ENCODE measurements at places on chromosomes 12 and 14.

DNA sequence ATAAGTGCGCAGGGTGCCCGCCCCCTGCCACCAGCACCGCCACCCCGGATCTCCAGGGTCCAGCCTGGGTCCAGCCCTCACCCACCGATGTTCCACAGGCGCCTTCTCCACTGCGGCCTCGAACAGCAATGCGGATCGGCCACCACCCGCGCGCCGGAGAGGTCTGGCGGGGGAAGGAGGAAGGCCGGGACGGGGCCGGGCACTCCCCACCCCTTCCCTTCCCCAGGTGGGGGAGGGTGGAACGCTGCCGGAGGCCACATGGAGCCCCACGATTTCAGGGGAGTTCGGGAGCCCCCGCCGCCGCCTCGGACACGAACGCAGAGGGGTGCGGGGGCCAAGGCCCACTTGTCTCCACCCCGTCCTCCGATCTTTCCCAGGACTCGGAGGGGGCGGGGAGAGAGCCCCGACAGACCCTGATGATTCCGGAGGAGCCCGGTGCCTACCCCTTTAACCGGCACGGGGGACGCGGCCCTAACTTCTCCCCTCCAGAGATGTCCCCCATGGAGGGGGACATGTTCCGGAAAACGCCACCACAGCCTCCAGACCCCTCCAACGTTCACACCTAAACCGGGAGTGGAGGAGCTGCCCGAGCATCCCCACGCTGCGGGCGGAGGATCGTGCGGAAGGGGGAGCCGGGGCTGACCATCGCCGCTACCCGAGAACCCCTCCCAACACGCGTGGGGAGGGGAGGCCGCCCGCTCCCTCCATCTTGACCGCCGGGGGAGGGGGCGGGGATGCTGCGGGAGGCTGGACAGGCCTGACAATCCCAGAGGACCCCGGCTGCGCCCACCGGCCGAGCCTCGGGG lies 1.1 kb downstream of the ATXN2 start:
- peak; percentile 29 for DNase-seq

GRCh38 chr12:64820593-64820992 lies 3.9 kb upstream of the TBC1D30 start:
- no peak for DNase-seq

GRCh38 chr12:47314996-47315395 lies 235.2 kb upstream of the AMIGO2 start:
- DNase-seq: no peak

- peak; percentile 98 for DNase-seq
Observed at GRCh38 chr14:55976219-55976618, 142.0 kb upstream of the PELI2 start.

DNA sequence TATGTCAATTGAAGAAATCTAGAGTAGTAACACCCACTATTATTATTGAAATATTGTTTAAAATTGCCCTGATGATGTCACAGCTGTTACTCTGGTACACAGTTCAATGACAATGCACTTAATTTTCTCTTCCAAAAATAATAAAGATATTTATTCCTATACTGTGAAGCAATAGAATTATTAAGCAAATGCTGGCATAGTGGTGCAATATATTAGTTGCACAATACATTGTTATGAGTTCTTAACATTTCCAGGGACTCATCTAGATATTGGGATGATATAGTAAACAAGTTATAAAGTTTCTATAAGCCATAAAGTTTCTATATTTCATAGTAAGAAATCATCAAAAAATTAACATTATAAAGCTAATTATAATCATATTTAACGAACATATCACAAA lies 897.8 kb downstream of the LRFN5 start:
- no peak for DNase-seq

DNA sequence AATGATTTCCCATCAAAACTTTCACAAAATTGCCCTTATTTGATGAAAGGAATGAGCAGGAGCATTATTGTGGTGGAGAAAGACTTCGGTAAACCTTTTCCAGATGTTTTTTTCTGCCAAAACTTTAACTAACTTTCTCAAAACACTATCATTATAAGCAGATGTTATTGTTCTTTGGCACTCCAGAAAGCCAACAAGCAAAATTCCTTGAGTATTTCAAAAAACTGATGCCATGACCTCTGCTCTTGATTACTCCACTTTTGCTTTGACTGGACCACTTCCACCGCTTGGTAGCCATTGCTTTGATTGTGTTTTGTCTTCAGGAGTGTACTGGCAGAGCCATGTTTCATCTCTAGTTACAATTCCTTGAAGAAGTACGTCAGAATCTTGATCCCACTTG lies 29.7 kb upstream of the RAB21 start:
- no peak for DNase-seq

- no peak for DNase-seq
Observed at GRCh38 chr14:67952786-67953185, 133.2 kb downstream of the RAD51B start.

DNA sequence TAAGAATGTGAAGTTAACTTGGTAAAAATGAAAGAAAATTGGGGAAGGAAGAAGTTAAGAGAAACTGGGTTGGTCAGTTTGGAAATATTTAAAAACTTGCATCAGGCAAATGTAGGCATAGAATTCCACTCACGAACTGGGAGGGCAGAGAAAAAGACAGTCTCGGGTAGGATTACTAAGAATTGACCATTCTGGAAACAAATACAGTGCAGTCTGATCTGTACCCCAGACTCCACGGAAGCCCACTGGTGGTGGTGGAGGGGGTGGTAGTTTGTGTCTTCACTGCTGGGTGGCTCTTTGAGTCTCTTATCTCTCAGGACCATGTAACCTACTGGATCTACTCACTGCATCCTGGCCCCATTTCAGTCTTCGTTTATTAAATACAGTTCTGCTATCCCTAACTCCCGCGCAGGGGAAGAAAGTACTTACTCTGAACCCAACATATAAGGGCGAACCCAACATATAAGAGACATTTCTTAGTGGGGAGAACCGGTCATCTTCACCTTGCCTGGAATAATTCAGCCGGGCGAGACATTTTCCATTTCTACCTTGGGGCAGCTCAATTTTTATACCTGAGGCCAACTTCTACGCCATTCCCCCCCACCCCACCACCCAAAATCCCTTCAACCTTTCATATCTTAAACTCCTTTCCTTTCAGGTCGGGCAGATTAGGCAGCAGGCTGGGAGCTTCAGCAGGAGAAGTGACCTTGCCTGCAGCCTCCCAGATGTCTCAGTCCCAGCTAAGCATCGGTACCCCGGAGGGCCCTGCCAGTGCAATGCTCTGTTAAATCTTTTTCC lies 1.7 kb downstream of the SLC2A3 start:
- DNase-seq: no peak

- no peak for DNase-seq
Observed at GRCh38 chr12:5873281-5873919, 71.7 kb downstream of the ANO2 start.

DNA sequence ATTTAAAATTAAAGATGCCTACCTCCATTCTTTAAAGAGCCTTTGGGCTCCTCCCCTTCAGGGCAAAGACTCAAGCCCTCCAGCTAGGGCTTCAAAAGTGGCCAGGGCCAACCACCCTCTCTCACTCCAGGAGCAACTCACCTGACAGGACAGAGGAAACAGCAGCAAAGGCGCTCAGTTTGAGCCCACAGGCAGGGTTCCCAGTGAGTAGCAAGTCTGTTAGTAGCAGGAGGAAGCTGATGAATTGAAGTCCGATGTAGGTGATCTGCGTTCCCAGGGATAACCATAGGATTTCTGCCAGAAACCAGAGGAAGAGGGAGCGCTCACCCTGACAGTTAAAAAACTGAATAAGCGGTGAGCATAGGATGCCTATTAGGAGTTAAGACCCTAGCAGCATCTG lies 15.7 kb downstream of the GSG1 start:
- no peak for DNase-seq

DNA sequence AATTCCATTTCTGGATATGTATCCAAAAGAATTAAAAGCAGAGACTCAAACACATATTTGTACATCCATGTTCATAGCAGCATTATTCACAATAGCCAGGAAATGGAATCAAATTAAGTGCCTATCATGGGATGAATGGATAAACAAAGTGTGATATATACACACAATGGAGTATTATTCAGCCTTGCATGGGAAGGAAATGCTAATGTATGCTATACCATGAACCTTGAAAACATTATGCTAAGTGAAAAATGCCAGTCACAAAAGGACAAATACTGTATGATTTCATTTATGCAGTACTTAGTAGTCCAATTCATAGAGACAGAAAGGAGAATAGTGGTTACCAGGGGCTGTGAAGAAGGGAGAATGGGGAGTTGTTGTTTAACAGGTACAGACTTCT lies 32.1 kb upstream of the CSRNP2 start:
- DNase-seq: no peak

DNA sequence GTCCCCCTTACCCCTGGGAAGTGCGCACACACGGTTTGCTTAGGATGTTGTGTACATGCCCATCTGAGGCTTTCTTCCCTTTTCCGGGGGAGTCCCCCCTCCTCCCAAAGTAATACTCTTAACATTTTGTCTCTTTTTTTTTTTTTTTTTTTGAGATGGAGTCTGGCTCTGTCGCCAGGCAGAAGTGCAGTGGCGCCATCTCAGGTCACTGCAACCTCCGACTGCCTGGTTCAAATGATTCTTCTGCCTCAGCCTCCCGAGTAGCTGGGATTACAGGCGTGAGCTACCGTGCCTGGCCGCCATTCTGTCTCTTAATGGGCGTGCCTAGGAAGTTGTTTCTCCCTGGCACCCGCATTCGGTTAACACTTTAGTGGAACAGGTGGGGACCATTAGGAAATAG lies 4.5 kb upstream of the GMFB start:
- no peak for DNase-seq

DNA sequence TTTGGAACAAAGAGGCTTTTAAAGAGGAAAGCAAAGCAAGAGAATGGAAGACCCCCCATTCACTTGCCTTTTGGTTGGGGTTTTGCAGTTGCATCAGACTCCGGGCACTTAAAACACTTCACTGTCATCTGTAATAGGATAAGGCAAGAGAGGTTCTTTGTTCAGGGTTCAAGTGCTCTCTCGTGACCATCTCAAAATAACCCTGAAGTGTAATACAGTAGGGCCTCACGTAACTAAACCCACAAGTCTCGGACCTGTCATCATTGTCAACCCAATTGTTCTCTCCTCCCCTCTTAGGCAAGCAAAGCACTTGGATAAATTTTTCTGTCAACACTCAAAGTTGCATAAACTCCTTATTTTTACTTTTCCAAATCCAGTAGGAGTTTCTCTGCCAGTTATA lies 26.9 kb upstream of the MYBPC1 start:
- DNase-seq: no peak

DNA sequence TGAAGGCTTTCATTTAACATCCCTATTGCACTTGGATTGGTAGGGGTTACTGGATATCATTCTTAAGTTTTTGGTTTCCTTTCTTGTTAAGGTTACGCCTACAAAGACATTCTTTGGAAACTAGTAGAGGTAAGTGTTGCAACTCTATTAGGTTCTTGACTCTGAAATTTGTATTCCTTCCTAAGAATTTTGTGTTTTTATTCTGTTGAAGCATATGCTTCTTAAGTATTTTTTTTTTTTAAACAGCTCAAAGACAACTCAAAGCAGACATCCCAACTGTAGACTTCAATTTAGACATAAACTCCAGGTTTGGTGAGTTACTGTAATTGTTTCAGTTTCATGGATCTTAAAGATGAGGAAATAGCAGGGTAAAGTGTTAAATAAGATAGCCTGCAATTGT lies 1.1 kb upstream of the RBMS2 start:
- no peak for DNase-seq

- DNase-seq: no peak
Observed at GRCh38 chr12:74547249-74547648, 9.6 kb downstream of the ATXN7L3B start.

DNA sequence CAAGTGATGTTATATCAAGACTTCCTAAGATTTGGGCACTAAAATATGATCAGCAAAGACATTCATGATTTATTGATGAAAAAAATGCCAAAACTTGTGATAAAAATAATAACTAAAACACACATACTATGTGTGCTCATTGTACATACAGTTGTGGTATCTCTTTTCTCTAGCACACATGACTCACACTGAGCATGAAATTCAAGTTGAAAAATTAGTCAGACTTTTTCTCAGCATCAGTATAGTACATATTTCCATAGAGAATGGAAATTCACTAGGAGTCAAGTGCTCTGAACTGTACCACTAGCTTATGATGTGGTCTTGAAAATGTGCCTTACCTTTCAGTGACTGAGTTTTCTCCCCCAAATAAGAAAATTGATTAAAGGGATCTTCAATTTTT lies 471.8 kb upstream of the FLRT2 start:
- DNase-seq: no peak

GRCh38 chr12:25269701-25270100 lies 19.0 kb upstream of the KRAS start:
- DNase-seq: no peak

GRCh38 chr14:105198588-105198987 lies 17.5 kb upstream of the NUDT14 start:
- DNase-seq: no peak

GRCh38 chr12:14942196-14942931 lies 4.0 kb upstream of the ERP27 start:
- no peak for DNase-seq

- DNase-seq: no peak
Observed at GRCh38 chr12:30012816-30013450, 229.2 kb upstream of the TMTC1 start.

DNA sequence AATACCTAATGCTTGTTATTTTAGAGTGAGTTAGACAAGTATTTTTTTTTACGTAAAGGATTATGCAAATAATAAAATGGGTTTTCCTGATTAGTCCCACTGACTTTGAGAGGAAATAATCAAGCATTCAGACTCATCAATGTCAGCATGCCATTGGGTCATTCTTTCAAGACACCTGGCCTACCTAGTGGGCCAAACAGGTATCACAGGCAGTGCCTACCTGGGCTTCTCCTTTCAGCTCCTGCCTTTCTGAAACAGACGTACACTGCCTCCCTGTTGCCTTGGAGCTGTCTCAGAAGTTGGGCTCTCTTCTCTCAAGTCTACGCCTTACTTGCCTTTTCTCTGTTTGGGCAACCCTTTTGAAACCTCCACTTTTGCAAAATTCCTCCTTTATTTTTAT lies 545.6 kb downstream of the SNAPC1 start:
- no peak for DNase-seq

DNA sequence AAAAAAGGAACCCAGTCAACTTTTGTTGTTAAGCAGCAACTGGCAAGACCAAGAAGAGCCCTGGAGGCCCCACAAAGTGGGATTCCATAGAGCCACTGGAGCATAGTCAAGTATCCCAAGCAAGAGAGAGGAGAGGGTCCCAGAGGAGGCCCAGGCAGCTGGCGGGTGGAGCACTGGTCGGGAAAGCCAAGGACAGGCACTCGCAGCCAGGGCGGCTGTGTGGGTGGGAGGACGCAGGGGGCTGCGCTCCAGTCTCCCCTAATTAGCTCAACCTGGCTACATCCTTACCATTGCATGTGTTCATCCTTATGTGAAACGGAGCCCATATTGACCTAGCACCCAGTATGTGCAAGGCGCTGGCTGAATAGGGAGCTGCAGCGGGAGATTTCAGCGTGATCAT lies 18.3 kb upstream of the ZFP36L1 start:
- DNase-seq: no peak

GRCh38 chr14:94374116-94374515 lies 14.3 kb downstream of the SERPINA1 start:
- no peak for DNase-seq

- no peak for DNase-seq
Observed at GRCh38 chr12:51972849-51973273, 21.4 kb downstream of the ACVR1B start.

GRCh38 chr12:27277846-27278260 lies 33.8 kb downstream of the STK38L start:
- DNase-seq: no peak
